ENCODE measurements at places on chromosomes 3 and 15.
A peak's percentile ranks its signal among the peaks of the same experiment; 100 is the strongest.

DNA sequence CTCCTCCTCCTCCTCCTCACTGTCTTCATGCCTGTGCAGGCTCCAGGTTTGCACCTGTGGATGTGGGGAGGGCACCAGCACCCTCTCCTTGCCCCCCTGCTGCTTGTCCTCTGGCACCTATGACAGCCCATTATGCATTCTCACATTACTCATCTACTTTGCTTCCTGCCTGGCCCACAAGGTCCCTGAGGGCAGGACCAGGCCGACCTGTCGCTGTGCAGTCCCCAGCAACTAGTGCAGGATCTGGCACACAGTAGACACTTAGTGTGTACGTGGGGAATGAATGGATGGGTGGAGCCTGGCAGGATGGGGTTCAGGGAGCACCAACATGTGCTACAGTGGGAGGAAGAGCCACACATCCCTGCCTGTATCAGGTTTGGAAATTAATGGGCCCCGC is 58.3 kb upstream of the TMEM115 start:
- no peak for DNase-seq

- no peak for DNase-seq
Measured at GRCh38 chr15:101054991-101055390, 135.8 kb downstream of the LRRK1 start.

DNA sequence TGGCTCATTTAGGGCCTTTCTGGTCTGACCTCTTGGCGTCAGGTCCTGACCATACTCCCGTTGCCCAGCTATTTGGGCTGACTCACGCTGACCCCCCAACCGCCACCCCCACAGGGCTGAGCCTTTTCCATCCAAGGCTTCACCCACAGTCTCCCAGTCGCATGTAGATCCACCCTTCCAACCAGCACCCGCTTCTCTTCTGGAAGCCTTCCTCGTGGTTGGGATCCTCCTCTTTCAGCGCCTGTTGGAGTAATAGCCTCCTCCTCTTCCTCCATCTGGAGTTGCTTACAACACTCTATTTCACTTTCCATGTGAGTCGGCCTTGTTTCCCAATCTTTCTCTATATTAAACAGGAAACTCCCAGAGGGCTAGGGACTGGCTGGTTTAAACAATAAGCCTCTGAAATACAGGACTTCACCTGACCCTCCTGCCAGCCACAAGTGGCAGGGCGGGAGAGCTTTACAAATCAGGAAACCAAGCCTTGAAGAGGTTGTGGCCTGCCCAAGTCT is 2.1 kb upstream of the ALAS1 start:
- peak; percentile 47 for DNase-seq

- DNase-seq = no peak
Measured at GRCh38 chr3:111047042-111047441, 24.6 kb upstream of the NECTIN3 start.

GRCh38 chr15:90058308-90058707 is 44.0 kb downstream of the IDH2 start:
- no peak for DNase-seq

DNA sequence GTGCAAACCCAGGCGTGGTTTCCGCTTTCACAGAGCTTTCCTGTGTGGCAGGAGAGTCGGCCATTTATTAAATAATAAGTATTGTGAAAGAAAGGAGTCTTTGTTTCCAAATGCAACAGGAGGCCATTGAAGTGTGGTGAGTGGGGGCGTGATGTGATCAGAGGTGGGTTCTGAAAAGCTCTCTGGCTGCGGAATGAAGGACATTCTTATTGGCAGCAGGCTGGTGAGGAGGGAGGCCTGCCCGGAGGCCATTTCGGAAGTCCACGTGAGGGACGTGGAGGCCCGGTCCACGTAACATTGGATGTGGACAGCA is 11.1 kb downstream of the ARNT2 start:
- DNase-seq = no peak
